ENCODE measurements at places on chromosomes 11 and 22.
A peak's percentile ranks its signal among the peaks of the same experiment; 100 is the strongest.

GRCh38 chr22:21936151-21936775, 16.4 kb downstream of the PPM1F start:
- DNase-seq: no peak

DNA sequence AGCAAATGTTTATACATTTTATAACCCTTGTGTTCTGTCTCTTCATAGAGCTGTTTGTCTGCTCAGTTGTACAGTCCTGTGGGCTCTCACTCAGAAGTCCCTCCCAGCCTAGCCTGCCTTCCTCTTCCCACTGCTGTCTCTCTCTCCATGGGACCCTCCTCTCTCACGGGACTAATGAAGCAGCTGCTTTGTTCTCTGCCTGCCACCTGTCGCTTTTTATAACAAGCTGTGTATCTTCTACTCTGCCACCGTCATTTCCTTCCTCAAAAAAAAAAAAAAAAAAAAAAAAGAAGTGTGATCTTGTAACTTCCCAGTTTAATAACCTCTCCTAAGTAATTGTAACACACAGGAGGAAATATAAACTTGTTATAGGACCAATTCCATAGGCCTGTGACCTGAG, 92.2 kb upstream of the ALKBH3 start:
- DNase-seq: no peak

DNA sequence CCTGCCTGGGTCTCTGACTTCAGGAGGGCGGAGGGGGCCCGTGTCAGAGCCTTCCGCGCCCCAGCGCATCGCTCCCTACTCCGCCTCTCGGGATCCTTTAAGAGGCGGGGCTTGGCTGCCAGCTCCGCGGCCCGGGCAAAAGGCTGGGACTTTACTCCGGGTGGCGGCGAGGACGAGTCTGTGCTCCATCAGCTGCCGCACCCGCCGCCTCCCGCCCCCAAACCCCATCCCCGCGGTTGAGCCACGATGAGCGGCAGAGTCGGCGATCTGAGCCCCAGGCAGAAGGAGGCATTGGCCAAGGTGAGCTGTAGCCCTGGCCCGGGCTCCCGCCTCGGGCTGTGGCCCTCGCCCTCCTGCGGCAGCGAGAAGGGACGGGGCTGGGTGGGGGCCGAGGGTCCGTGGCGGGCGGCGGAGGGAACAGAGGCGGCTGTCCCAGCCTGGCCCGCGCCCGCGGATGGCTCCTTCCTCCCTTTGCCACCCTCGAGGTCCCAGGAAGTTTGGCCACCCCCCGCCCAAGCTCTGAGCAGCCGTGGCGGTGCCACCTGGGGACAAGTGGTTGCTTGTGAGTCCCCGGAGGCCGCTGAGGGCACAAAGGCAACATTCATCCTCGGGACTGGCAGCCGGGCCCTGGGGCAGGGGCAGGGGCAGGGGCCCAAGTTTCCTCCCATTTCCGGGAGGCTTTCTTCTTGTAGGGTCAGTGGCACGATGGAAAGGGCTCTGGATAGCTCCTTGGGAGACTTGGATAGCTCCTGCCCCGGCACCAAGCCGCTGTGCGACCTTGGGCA, at the start of gene SEC14L2:
Gene SEC14L2 (plus strand): TSS at position 148 of the 785 bp plus-strand sequence. CDS start 99 bp downstream, at position 247.
- DNase-seq: peak; percentile 88

- no peak for DNase-seq
Measured at GRCh38 chr22:47284360-47284759, 521.9 kb downstream of the TBC1D22A start.

GRCh38 chr11:79028225-79028624, 412.6 kb downstream of the TENM4 start:
- DNase-seq: no peak

DNA sequence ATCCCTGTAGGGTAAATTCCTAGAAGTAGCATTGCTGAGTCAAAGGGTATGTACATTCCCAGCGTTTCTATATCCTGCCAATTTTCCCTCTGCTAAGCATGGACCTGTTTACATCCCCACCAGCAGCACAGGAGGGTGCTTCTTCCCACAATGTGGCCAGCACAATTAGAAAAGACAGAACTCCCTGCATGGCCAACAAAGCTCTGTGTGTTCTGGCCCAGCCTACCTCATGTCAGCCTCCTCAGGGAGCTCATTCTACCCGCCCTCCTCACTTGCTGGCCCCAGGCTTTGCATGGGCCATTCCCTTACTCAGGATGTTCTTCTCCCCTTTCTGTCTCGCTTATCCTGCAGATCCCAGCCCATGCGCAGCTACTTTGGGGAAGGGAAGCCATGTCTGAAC, 186.1 kb downstream of the DSCAML1 start:
- DNase-seq: no peak

DNA sequence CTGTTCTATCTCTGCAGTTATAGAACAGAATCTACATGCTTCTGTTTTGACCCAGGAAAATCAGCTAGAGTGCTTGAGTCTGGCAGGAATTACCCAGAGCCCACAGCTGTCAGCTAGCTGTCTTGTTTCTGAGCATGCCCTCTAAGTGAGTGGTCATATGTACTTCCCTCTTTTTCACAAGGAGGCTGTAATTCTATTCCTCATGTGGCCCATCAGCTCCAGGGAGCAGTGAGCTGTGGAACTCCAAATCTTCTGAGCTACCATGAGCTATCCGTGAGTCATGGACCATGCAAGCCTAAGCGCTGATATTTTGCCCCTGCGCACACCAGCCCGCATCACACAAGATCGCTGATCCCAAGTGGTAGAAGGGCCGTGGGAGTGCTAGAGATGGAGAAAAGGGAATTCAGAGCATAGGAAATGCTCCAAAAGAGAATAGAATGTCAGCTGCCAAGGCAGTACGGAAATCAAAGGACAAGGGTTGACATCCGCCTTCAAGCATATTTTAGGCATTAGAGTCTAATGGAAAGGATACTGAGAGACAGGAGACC, 5.4 kb downstream of the FJX1 start:
- DNase-seq: peak; percentile 50

DNA sequence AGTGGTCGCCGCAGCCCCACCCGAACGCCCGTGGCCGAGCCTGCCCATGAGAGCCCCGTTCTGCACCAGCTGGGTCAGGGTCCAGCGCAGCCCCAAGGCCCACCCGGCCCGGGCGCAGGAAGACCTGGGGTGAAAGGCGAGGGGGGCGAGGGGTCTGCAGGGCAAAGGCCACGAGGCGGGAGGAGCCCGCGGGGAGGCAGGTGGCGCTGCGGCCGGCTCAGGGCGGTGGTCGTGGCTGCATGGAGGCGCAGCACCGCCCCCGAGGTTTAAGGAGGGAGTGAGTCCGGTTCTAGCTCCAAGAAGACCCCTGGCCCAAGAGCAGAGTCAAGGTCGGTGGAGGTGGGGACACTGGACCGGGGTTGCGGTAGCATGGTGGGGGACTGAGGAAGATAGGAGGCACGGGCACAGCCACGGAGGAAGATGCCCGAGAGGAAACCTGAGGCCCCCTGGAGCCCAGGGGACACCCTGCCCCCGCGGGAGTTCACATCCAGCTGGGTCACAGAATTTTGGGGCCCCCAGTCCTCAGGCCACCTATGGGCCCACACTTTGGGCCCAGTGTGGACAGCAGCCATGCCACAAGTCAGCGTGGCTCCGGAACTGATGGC, 514 bp upstream of the HDAC10 start:
- no peak for DNase-seq

- peak; percentile 50 for DNase-seq
Measured at GRCh38 chr11:134124660-134125451, 56.0 kb downstream of the JAM3 start.

DNA sequence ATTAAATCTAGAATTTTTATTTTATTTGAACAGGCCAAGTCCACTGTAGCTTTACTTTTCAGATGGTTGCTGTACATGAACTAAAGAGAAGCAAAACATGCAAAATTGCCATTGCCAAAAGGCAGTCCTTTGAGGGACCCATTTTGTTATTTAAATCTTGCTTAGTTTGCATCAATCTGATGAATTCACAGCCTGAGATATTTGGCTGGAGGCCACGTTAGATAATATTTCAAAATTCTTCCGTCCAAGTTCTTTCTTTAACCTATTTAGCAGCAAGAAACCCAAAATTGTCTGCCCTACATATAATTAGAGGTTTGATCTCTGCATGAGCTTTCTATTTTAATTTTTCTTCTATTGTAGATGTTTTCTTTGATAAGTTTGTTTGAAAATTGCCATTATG, 1706.9 kb upstream of the RAG2 start:
- DNase-seq: no peak

DNA sequence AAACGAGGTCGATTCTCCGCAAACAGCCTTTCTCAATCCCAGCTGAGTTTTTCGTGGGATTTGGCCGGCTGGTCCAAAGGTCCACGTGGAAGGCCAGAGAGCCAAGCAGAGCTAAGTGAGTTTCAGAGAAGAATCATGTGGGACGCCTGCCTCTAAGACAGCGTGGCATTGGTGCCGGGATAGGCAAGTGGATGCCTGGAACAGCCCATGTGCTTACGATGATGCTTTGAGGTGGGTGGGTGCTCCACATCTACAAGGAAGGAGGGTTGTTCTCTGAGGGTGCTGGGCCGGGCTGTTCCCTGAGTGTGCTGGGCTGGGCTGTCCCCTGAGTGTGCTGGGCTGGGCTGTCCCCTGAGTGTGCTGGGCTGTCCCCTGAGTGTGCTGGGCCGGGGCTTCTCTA, 41.4 kb downstream of the MUC2 start:
- DNase-seq: no peak

GRCh38 chr22:43957871-43958270, 2.6 kb downstream of the SAMM50 start:
- DNase-seq: no peak

DNA sequence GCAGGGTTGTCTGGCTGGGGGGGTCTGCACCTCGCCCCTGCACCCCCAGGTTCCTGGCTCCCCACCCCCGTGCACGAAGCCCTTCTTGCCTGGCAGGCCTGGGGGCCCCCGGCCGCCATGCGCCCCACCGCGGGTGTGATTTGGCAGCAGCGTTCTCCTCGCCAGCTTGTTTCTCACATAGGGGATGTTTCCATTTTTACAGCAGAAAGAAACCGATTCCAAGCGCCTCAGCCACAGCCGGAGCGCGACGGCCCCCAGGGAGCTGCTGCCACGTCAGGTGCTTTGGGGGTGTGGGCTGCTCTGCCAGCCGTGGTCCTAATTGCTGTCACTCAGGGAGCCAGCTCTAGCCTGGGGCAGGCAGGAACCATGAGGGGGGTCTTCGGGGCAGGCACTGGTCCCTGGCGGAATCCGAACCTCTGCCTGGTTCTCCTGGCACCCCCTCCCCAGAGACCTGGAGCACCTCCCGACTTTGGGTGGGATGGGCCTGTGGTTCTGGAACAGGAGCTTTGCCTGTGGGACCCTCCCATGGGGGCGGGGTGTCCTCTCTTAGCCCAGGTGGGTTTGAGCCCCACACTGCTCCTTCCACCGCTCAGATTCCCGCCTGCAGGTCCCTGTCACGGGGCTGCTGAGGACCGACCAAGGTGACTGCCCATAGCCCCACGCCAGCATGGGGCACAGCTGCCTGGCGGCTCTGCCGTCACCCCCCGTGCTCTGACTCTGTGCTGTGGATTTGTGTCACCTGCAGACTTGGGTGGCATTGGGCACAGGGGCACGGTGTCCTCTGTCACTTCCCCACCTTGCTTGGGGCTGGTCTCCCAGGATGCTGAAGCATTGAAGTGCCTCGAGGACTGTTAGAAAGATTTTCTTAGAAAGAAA, 54.0 kb downstream of the RTN4R start:
- no peak for DNase-seq

DNA sequence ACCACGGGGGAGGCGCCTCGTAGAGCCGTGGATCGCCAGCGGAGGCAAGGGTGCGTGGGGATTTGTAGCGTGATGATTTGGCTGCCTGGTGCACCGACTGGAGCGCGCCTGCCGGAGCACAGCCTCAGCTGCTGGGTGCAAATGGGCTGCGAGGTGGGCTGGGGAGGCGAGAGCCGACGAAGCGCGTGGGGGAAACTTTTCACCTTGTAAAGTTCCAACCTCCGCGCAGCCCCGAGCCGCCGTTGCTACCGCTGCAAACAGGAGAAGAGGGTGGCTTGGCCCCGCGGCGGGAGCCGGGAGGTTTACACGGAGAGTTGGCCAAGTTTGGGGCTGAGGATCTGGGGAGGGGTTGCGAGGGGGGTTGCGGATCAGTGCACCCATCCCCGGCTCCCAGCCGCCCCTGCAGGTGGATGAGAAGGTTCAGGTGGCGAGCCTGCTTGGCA, 528 bp downstream of the FAT3 start:
- peak; percentile 6 for DNase-seq

GRCh38 chr11:95222817-95223216, 8.2 kb downstream of the SESN3 start:
- DNase-seq: no peak

- no peak for DNase-seq
Measured at GRCh38 chr22:24532075-24532474, 22.9 kb downstream of the GUCD1 start.

DNA sequence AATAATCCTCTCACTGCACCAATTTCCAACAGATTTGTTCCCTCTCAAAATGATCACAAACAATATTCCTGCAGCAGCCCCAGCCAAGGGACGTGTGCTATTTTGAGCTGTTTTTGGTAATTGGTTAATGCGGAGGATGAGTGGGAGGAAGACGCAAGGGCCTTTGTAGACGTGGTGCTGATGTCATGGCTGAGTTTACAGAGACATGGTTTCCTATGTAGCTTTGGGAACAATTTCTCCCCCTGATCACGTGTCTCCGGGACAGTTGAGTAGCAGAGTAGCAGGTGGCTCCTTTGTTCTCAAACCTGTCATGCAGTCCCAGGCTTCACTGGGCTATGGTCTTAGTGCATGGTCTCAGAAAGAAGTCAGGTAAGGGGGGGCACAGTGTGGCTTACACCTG, 183.2 kb upstream of the NECTIN1 start:
- no peak for DNase-seq

DNA sequence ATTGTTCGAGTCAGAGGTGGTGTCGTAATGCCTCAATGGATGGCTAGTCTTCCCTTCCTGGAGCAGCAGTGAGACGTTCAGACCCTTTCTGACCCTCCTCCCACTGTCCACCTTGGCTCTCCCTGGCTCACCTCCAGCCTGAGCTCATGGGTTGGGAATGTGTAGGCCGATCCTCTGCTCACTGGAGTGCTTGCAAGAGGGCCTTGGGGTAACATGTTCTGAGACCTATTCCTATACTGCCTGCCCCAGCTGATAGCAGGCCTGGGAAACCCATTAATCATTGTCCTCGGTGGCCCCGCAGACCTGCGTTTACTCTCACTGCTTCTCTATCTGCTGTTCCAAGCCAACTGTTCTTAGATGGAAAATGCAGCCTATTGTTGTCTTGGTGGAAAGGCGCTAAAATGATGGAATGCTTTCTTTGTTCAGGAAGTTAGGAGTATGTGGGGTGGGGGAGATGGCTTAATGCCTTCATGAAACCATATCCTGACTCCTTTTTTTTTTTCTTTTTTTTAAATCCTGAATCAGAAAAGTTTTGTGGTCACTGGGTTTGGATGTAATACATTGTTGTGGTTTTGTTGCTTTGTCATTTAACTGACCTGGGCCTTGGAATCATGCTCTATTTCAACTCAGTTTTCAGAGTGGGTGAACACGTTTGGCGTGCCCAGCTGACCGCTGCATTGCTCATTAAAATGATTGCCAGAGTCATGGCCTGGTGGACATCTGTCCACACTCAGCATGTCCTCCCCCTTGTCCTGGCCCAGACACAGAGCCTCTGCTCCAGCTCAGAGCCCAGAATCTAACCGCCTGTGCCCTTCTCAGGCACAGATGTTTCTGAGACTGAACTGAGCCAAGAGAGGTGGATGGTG, 72.5 kb downstream of the MICAL2 start:
- peak; percentile 95 for DNase-seq

Measured in AG20443 (cell line).